NCI-H460 (cell line): ENCODE measurements at places on chromosomes 13 and 19.
A peak's percentile ranks its signal among the peaks of the same experiment; 100 is the strongest.

GRCh38 chr19:10074153-10074552, 12.0 kb upstream of the SHFL start:
- DNase-seq: no peak

DNA sequence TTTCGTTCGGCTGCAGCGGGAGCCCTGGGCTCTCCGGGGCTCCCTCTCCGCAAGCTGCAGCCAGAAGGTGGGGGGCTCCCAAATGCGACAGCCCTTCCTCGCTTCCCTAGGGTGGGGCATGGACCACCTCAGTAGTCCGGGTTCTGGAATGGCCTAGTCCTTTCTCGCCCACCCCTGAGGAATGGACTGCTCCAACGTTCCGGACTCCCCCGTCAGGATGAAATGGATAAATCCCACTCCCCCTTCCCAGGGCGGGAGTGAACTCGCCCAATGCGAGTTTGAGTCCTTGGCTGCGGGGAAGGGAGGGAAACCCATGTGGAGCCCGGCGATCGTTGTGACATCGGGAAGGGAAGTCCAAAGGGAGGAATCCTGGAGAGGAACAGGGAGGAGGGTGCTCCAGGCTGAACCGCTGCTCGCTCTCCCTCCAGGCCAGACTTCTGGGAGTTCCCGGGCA, 5.5 kb downstream of the HRC start:
- peak; percentile 65 for DNase-seq

DNA sequence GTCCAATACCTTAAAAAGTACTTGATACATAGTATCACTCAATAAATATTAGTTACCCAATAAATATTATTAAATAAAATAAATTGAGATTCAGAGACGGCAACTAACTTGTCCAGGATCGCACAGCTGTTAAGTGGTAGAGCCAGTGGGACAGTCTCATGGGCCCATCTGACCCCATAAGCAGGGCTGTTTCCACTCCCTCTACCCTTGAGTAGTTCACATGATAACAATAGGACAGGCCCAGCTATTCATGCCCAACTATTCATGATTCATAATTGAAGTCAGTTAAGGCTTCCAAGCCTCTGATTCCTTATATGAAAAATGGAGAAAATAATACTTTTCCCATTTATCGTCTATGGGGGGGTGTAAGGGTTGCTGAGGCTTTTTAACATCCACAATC, 78.2 kb downstream of the C13orf42 start:
- DNase-seq: no peak

DNA sequence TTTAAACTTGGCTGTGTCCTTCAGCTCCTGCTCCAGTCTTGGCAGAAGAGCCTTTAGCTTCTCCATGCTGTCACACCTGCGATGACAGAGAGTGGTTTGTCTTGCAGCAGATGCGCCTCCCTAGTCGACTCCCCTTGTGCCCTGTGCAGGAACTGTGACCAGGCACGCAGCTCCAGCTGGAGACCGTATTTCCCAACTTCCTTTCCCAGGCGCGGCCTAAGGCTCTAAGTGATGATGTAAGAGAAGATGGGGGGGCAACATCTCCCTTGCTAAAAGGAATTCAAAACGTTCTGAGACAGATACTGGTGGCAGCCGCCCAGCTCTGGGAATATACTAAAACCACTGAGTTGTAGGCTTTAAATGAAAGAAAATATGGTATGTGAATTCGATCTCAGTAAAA, 16.3 kb downstream of the DCUN1D2 start:
- no peak for DNase-seq

DNA sequence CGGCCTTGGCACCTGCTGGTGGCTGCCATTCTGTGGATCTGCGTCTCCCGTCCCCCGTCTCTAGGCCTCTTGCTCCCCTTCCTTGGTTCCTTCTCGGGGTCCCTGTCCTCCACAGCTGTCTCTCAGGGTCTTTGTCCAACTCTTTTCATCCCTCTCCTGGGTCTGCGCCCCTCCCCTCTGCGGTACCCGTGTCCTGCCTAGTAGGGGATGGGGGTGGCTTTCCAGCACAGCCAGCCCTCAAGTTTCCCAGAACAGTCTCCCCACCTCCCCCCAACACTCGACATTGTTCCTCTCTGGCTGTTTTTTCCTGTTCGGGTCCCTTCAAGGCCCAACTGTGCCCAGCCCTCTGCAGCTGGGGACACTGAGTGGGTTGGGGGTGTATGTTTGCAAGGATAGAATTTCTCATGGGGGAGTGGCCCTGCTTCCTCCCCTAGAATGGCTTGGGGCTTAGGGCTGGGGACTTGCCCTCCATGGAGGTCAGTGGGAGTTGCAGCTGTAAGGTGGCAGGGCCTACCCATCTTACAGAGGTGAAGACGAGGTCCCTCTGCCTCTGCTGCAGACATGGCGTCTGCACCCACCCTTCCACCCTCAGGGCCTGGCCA, 762 bp upstream of the ADM5 start:
- no peak for DNase-seq
